Testis (tissue), 5 donors: ENCODE measurements at places on chromosomes 6 and 20. TPM values are rescaled to one million over a fixed set of nuclear protein-coding genes. Genes with fewer than 3 reads are reported as not detected.

CGAS gene
- 2.4 TPM for total RNA-seq

DNA sequence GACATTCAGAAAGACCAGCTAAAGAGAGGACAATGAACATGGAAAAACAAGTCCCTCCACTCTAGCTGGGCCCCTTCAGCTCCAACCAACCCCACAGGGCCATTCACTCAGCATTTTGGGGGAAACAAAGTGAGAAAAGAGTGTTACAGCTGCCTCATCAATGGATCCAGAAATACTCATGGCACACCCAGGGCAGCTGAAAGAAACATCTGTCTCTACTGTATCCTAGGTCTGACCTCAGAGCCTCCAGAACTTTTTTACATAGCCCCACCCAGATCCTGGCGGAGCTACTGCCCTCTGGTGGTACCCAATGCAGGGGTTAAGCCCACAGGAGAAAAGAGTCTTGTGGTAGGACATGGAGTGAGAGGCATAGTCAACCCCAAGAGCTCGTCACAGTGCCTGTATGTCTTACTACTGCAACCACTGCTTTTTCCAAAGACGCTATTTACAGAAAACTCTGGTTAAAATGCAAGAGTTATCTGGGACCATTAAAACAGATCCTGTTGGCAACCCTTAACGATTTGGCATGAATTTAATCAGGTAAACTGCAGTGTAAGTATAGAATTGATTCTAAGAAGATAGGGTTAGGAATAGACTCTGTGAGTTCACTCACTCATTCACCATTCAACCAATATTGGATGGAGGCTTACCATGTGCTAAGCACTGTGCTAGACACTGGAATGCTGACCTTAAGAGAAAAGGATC, 37.4 kb upstream of the FAM83C start:
- DNase-seq, result no peak

- no peak for DNase-seq
These were observed 9.6 kb downstream of the LRP11 start for GRCh38 chr6:149854532-149854931.

GRCh38 chr6:56764081-56764566, 121.4 kb upstream of the DST start:
- no peak for DNase-seq

DNA sequence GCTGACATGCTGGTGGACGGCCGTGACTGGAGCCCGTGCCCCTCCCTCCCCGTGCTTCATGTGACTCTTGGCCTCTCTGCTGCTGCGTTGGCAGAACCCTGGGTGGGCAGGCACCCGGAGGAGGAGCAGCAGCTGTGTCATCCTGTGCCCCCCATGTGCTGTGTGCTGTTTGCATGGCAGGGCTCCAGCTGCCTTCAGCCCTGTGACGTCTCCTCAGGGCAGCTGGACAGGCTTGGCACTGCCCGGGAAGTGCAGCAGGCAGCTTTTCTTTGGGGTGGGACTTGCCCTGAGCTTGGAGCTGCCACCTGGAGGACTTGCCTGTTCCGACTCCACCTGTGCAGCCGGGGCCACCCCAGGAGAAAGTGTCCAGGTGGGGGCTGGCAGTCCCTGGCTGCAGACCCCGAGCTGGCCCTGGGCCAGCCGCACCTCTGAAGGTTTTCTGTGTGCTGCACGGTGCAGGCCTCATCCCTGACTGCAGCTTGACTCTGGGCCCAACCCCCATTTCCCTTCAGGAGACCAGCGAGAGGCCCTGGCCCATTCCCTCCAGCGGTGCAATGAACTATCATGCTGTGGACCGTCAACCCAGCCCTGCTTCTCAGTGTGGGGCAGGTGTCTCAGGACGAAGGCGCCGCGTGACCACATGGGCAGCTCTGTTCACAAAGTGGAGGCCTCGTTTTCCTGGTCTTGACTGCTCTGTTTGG, 8.1 kb downstream of the NPBWR2 start:
- DNase-seq, result no peak

GRCh38 chr20:22825076-22825475, 210.0 kb upstream of the SSTR4 start:
- no peak for DNase-seq
